ENCODE measurements at places on chromosomes 13 and 19.

- no peak for DNase-seq
Measured at GRCh38 chr19:56120371-56121179, 520 bp downstream of the ZNF787 start.

- DNase-seq, result no peak
Measured at GRCh38 chr19:55086730-55087541, 11.3 kb downstream of the EPS8L1 start.

DNA sequence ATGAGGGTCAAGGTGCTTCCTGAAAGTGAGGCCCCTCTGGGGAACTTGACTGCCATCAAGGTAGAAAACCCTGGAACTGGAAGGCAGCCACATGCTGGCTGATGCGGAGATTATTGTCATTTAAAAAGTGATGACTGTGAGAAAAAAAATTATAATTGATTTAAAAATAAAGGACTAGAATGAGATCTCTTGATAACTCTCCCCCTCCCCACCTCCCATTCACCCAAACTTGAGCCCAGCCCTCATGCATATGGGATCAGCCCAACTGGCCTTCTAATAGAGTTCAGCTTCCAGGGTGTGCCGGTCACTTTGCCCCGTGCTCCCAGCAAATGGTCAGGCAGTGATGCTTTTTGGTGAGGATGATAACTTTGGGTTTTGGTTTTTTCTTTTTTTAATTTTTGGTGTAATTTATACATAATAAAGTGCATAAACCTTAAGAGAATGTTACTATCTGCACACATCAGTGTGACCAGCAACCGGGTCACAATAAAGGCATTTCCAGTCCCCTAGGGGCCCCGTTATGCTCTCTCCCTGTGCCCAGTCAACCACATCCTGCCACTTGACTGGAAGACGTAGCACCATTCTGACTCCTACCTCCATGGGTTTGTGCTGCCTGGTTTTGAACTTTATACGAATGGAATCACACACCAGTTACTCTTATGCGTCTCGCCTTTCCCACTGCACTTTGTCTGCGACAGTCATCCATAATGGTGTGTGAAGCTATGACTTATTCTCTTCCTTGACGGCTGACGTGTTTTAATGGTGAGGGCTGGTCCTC, 187.9 kb downstream of the USP12 start:
- DNase-seq, result no peak

DNA sequence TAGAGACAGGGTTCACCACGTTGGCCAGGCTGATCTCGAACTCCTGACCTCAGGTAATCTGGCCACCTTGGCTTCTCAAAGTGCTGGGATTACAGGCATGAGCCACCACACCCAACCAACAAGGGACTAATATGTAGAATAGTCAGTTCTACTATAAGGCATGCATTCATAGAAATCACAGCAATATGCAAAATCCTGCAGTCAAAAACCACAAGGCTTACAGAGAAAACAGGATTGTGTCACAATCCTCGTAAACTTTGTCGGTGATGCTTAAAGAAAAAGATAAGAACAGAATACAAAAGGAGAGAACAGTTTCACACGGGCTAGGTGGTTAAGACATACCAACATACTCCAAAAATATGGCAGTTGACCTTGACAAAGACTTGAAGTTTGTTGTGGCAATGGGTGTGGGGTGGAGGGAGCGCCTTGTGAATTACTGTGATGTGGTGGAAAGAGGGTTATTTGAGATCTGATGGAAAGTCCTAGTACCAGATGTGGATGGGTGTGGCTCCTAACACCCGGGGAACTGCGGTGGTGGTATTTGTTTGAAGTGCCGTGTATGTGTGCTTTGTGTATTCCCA, 12.4 kb downstream of the NOSIP start:
- no peak for DNase-seq

DNA sequence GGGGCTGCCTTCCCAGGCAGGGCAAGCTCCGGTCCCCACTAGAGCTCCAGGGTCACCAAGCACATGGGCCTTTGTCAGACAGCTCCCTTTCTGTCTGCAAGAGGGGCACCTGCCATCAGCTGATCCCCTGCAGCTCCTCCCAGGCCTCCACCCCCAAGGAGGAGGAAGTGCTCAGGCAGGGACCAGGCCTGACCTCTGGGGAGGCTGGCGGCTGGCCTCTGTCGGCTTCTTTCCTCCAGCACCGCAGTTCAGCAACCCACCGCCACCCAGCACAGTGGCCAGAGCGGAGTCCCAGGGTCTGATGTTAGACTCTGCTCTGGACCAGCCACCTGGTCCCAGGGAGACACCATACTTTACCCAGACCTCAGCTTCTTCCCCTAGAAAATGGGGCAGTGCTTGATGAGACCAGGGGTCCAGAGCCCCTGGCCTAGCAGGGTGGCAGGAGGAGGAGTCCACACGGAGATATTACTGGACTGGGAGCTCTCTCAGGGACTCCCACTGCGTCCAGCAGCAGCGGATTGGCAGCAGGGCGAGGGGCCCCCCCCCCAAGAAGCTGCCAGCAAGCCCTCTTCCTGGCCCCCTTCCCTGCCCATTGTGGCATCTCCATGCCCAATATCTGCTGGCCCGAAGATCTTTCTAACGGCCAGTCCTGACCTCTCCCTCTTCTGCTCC, 24.1 kb downstream of the NKPD1 start:
- no peak for DNase-seq

GRCh38 chr13:106487129-106487528, 48.3 kb downstream of the EFNB2 start:
- no peak for DNase-seq

- no peak for DNase-seq
Measured at GRCh38 chr19:5478241-5478924, 23.2 kb downstream of the ZNRF4 start.

DNA sequence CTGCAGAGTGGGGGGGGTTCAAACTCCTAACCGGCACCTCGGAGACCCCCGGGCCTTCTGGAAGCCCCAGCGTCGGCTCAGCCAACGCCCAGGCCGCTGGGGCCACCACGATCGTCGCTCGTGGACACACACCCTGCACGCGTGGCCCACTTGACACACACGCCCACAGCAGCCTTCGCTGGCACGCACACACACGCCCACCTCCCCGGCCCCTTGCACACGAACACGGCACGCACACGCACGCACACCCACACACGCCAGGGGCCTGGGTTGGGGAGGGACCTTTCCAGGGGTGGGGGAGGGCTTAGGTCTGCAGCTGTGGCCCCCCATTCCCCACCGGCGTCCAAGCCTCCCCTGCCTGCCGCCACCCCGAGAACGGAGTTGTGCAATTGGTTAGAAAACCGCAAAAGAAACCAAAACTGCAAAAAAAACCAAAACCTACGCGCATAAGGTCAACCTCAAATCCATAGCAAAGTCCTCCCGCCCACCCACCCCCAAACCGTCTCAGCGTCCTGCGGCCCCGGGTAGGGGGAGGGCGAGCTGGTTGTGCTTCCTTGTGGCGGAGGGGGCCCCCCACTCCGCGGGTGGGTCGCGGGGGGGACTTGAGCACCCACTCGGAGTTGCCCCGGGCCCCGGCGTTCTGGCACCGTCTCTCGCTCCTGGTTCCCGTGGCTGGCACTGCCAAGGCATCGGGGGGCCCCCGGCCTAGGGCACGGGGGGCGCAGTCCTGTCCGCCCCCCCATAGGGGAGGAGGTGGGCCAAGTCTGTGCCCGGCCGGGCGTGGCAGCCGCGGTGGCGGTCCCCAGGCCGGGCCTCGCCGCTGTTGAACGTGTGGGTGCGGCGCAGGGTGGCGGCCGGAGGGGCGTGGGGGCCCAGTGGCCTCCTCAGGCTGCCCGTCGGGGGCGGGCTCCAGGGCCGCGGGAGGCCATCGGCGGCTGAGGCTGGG, 3.3 kb upstream of the LRG1 start:
- DNase-seq, result no peak

DNA sequence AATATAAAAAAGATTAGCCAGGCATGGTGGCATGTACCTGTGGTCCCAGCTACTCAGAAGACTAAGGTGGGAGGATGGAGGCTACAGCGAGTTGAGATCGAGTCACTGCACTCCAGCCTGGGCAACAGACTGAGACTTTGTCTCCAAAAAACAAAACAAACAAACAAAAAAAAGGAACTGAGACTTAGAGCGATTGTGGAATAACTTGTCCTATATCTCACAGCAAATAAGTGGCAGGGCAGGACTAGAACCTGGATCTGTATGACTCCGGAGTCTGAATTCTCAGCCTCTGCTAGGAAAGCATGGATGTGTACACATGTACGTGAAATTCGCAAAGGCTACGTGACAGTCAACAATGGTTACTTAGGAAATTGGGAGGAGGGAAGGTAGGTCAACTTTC, 20.1 kb downstream of the KRTDAP start:
- DNase-seq, result no peak

DNA sequence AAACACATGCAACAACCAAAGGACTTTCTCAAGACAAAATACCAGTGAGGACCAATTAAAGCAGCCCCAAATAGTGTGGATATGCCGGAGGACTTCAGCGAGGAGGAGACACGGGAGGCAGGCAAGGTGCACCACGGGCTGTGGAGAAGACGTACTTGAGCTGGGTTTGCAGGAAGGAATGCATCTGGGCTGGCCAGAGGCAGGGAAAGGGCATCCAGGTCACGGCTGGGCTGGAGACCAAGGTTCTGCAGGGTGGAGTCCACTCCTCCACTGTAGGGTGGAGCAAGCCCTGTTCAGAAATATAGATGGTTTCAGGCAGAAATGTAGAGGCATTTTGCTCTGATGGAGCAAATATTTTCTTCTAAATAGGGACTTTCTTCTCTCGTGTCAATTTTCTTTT, 36.6 kb upstream of the MEDAG start:
- no peak for DNase-seq

DNA sequence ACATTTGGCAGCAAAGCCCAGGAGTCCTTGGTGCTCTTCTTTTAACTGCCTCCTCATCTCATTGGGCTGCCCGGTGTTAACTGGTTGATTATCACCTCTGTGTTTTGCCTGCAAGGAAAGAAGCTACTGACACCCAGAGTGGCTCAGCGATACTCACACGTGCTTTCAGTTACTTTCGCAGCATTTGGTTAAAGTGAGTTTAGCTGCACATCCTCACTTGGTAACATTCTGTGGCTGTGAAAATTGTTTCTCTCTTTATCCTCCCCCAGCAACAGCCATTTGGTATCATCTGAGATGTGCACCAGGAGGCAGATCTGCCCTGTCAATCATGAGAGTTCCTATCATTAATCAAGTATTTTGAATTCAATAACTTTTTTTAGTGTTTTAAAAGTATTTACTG, 44.6 kb upstream of the GPR183 start:
- no peak for DNase-seq

Measured in cortex of kidney (tissue), 1 donor.